NCI-H774 (cell line): ENCODE measurements at places on chromosomes 12 and 14.

- DNase-seq = no peak
Observed at GRCh38 chr12:119869720-119870119, 7.4 kb downstream of the CIT start.

GRCh38 chr12:42364692-42365091 lies 38.7 kb downstream of the PPHLN1 start:
- no peak for DNase-seq

DNA sequence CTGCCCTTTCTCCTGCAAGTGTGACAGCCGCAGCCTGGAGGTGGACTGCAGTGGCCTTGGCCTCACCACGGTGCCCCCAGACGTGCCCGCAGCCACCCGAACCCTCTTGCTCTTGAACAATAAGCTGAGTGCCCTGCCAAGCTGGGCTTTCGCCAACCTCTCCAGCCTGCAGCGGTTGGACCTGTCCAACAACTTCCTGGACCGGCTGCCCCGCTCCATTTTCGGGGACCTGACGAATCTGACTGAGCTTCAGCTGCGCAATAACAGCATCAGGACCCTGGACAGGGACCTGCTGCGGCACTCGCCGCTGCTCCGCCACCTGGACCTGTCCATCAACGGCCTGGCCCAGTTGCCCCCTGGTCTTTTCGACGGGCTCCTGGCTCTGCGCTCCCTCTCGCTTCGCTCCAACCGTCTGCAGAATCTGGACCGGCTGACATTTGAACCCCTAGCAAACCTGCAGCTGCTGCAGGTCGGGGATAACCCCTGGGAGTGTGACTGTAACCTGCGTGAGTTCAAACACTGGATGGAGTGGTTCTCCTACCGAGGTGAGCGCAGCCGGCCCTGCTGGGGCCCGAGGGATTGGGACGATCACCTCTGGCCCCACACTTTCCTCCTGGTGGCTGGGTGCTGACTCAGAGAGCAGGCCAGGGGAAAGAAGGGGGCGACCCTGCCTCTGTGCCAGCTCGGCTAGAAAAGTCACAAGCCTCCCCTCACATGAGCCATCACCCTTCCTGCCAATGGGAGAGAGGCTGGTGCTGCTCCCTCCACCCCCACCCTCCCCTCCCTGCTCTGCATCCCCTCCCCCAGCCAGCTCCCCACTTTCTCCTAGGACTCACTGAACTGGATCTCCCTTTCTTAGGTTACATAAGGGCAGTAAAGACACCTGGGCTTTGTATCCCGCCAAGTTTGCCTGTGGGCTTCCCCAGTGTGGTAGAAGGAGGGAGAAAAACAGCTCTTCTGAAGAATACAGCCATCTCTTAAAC lies 10.9 kb downstream of the LRTM2 start:
- no peak for DNase-seq

- DNase-seq = no peak
Observed at GRCh38 chr12:116303066-116303465, 25.6 kb upstream of the MED13L start.

- no peak for DNase-seq
Observed at GRCh38 chr14:100067971-100068959, 3.0 kb downstream of the EVL start.

DNA sequence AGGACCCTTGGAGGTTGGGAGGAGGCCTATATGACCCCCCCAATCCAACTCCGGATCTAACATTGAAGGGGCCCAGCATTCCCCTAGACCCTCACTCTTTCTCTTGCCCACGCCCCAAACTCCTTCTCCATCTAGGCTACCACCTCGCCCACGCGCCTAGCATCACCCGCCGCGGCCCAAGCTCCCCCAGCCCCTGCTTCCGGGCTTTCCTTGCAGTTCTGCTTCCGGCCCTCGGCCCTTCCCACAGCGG lies 445 bp downstream of the CERS5 start:
- no peak for DNase-seq

DNA sequence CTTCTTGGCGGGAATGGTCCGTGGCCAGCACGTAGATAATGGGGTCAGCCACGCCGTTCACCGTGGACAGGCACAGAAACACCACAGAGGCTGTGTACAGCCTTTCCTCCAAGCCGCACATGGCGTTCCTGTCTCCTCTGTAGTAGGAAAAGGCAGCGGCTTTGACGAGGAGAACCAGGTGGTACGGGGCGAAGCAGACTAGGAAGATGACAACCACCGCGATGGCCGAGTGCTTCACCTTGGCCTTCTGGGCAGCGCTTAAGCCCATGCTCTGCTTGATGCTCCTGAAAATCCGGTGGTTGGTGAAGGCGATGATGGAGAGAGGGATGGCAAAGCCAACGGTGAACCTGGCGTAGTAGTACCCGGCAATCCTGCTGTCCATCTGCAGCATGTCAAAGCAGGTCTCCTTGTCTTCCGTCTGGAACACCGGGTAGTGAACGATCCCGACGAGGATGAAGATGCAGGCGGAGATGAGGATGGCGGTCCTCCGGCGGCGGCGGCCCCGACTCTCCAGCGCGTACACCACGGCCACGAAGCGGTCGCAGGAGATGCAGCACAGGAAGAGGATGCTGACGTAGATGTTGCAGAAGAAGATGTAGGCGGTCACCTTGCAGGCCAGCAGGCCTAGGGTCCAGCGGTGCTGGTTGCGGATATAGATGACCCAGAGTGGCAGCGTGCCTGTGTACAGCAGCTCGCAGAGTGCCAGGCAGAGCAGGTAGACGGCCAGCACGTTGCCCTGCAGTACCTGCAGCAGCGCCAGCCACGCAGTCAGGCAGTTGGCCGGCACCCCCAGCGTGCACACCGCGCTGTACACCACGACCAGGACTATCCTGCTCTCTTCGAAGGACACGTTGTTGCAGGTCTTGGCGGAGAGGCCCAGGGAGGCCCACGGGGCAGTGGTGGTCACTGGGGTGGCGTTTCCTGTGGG lies 13.8 kb downstream of the GPR132 start:
- no peak for DNase-seq

GRCh38 chr12:71799106-71799505 lies 40.5 kb upstream of the TBC1D15 start:
- no peak for DNase-seq

DNA sequence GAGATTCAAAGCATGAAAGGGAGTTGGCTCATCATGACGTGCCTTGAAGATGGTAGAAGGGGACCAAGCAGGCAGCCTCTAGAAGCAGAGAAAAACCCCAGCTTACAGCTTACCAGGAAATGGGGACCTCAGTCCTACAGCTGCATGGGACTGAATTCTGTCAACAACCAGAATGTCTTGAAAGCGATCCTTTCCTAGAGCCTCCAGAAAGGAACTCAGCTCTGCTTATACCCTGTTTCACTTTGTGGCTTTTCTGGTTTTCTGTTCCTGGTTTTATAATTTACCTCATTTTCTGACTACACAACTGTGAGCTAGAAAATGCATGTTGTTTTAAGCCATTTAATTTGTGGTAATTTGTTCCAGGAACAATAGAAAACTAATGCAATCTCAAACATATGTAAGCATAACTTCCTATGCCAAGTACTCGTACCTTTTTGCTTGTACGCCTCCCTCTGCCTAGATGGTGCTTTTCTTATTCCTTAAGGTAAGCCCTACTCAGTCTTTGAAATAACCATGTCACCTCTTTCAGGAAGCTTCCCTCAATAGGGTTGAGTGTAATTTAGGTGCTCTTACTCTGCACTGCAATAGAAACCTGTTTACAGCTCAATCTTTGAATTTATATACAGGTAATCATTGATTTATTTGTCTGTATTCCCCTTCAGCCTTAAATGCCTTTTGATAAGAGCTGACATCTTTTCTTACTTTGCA lies 348.8 kb downstream of the TMEM117 start:
- DNase-seq = no peak

DNA sequence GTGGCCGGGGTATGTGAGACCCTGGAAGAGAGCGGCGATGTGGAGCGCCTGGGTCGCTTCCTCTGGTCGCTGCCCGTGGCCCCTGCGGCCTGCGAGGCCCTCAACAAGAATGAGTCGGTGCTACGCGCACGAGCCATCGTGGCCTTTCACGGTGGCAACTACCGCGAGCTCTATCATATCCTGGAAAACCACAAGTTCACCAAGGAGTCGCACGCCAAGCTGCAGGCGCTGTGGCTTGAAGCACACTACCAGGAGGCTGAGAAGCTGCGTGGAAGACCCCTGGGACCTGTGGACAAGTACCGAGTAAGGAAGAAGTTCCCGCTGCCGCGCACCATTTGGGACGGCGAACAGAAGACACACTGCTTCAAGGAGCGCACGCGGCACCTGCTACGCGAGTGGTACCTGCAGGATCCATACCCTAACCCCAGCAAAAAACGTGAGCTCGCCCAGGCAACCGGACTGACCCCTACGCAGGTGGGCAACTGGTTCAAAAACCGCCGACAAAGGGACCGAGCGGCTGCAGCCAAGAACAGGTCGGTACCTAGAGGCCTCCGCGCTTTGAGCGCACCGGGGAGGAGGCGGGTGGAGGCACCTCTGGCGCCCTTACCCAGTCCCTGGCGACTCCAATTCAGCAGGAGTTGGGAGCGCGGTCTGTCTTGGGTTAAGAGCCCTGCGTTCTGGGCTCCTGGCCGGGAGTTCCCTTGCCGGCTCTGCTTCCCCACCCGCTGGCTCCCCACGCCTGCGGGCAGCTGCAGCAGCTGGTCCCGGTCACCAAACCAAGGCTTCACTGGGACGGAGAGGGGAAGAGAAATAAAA lies 700 bp downstream of the SIX6 start:
- DNase-seq = no peak

DNA sequence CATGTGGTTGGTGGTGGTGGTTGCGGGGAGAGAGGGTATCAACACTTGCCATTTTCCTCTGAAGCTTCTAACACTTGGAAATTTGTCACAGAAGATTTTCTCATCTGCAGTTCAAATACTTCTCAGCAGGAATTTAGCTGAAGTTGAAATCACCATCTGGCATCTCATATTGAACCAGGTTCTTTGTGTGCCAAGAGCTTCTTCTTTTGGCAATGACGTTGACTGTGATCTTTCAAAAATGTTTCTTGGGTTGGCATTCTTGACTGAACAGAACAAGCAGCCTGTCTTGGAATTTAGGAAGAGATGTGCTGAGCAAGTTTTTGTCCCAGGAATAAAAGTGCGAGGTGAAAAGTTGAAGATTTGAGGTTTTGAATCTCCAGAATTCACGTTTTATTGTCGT lies 8.7 kb upstream of the NIN start:
- DNase-seq = no peak

GRCh38 chr12:68236421-68237059 lies 10.9 kb upstream of the IL26 start:
- peak; percentile 66 for DNase-seq

DNA sequence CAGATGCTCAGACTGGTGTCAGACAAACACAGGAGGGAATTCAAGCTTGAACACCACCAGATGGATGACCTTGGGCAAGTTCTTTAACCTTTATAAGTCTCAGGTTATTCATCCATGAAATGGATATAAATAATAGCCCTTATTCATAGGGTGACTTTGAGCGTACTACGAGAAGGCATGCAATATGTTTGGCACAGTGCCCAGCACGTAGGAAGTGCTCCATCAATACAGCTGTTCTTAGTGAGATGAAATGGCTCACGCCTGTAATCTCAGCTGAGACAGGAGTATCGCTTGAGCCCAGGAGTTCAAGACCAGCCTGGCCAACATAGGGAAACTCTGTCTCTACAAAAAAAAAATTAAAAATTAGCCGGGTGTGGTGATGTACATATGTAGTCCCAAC lies 84.8 kb upstream of the FICD start:
- no peak for DNase-seq

- no peak for DNase-seq
Observed at GRCh38 chr12:24864796-24865125, 84.1 kb downstream of the BCAT1 start.

DNA sequence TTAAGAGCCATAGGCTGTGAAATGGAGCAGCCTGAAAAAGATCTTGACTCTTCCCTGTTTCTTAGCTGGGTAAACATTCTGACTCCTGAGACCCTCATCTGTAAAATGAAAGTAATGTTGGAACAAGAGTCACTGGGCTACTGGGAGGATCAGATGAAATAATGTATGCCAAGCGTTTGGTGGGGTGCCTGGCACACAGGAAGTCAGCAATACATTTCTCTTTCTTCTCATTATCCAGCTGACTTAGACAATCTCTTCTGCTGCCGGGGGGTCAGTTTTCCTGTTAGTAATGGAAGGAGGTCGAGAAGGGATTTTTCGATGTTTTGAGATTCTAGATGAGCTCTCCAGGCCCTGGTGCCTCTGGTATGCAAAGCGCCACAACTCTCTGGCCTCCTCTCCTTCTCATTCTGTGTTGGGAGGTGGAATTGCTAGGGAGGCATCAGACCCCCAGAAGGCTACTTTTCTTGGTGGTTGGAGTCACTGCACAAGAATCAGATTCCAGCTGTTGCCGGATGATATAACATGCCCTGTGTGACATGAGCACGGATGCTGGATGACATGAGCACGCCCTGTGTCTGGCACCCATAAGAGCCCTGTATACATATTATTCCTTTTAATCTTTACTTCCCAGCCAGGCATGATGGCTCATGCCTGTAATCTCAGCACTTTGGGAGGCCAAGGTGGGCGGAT lies 4.3 kb downstream of the OASL start:
- DNase-seq = no peak

DNA sequence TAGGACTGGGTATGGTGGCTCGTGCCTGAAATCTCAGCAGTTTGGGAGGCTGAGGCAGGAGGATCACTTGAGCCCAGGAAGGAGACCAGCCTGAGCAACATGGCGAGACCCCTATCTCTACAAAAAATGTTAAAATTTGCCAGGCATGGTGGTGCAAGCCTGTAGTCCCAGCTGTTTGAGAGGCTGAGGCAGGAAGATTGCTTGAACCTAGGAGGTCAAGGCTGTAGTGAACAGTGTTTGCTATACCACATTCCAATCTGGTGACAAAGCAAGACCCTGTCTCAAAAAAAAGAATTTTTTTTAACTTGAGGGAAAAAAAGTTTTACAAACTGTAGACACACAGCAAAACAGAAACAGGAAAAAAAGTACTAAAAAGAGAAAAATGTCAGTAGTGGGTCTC lies 2.3 kb upstream of the MAP3K9 start:
- DNase-seq = no peak

- DNase-seq = no peak
Observed at GRCh38 chr12:14514946-14515345, 52.7 kb downstream of the PLBD1 start.

- DNase-seq = no peak
Observed at GRCh38 chr12:74980510-74980909, 229.1 kb downstream of the KCNC2 start.

DNA sequence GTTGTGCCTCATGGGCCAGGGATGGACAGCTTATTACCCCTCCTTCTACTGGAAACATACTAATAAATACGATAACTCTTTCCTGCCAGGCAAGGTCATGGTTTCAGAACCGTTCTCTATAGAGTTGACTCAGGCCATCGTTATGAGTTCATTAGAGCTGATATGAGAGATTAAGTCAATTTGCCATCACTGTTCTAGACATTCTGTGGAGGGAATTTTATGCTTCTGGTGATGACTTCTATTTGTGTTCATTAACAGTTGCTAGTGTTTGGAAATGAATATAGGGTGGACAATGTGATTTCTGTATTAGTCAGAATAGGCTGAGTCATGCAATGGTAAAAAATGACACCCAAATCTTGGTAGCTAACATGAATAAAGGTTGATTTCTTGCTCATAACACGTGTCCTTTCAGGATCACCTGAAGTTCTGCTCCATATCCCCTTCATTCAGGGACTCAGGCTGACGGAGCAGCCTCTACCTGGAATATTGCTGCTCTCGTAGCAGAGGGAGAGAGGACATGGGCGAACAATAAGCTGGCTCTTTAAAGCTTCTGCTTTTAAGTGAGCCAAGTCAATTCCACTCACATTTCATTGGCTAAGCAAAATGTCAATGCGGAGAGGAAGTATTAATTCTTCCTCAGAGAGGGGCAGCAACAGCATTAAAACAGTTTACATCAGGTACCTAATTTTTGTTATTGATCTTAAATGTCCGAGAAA lies 18.5 kb upstream of the TBPL2 start:
- no peak for DNase-seq
